ENCODE measurements at places on chromosomes 1 and 21. TPM values are rescaled to one million over a fixed set of nuclear protein-coding genes. Genes with fewer than 3 reads are reported as not detected.

DNA sequence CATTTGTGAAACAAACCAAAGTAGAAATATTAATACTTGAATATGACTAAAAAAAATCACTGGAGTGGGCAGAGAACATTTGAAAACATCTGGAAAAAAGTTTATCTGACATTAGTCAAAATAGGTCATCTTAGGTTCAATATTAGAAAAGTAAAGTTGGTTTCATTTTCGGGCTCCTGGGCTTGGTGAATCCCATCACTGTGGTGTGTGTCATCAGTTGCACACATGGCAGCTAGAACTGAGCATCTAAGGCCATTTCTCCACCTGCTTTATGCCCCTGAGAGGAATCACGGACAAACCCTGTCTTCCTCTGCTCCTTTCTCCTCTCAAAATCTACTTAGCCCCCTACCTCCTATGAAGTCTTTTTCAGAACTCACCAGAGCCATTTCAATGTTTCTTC is 5.4 kb downstream of the HSD11B1 start:
- DNase-seq = no peak

- no peak for DNase-seq
Observed at GRCh38 chr1:237170149-237170548, 128.2 kb downstream of the RYR2 start.

DNA sequence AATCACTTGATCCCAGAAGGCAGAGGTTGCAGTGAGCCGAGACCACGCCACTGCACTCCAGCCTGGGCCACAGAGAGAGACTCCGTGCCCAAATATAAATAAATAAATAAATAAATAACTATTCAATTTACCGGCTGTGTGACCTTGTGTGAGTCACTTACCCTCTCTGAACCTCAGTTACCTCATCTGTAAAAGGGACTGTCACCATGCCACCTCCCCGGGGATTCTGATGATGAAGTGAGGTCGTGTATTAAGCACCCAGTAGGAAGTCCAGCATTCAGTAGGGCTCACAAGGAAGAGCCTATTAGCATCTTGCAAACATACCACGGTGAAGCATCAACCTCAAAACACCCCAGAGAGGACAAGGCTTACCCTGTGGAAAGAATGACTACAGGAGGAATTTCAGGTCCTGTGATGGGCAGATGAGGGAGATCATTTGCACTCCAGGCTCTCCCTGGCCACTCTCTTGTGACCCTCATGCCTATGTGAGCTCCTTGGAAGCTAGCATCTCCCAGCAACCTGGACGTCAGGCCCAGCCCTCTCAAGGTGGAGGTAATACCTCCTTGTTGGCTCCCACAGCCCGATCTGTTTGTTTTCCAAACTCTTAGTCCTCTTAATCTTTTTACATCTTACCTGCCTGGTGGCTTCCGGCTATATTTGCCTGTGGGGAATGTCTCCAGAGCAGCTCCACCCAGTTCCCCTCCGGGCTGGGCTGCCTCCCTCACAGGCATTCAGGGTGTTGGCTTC is 7.6 kb upstream of the C1QA start:
- DNase-seq = no peak

DNA sequence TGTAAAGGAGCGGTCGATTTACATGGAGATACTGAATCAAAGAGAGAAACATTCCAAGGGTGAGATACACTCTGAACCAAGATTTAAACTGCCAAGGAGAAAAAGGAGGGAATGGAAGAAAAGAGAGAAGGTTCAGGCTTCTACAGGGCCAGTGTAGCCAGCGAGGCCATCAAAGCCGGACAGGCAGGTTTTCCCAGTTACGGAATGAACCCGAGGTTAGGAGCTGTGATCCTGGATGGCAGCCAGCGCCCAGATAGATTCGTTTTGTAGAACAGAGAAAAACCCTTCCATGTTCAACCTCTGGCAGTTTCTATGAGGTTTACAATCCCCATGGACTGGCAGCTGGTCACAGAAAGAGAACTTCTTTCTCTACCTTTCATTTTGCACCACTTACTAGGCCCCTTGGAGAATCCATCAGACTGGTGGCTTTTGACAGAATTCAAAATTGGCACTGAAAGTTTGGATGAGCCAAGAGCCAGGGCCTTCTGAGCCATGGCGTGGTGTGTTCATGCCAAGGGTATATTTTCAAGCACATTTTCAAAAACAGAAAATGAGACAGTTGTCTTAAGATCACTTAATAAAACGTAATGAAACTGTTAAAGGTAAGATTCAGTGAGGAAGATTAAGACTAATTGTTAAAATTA is 171.5 kb downstream of the RUNX1 start:
- no peak for DNase-seq

GRCh38 chr21:34061983-34062382 is 11.4 kb upstream of the MRPS6 start:
- no peak for DNase-seq

DNA sequence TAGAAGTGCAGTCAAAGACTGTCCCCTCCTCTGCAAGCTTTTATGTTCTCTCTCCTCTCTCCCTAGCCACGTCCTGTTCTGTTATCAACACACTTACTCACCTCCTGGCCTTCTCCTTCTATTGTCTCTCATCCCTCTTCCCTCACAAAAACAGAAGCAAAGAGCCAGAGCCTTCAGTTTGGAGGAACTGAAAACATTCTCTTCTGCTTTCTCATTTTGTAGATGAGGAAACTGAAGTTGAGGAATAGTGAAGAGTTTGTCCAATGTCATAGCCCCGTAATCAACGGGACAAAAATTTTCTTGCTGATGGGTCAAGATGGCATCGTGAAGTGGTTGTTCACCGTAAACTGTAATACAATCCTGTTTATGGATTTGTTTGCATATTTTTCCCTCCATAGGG is 1.9 kb downstream of the NLRP3 start:
- DNase-seq = no peak

- no peak for DNase-seq
Observed at GRCh38 chr1:943545-944340, 15.3 kb downstream of the NOC2L start.

- DNase-seq = no peak
Observed at GRCh38 chr1:113178106-113178505, 105.1 kb downstream of the LRIG2 start.

Gene BRINP3
- total RNA-seq = not detected

Gene PSRC1
- total RNA-seq = 63.0 TPM

Gene NMNAT2
- 11.5 TPM for total RNA-seq

Gene SLC41A1
- total RNA-seq = 19.7 TPM

Gene SFN
- total RNA-seq = 3.8 TPM

Gene FMO2
- total RNA-seq = not detected

Gene CDC42BPA
- total RNA-seq = 30.1 TPM

Gene RPE65
- total RNA-seq = not detected
